ENCODE measurements at places on chromosomes 12 and 14.

DNA sequence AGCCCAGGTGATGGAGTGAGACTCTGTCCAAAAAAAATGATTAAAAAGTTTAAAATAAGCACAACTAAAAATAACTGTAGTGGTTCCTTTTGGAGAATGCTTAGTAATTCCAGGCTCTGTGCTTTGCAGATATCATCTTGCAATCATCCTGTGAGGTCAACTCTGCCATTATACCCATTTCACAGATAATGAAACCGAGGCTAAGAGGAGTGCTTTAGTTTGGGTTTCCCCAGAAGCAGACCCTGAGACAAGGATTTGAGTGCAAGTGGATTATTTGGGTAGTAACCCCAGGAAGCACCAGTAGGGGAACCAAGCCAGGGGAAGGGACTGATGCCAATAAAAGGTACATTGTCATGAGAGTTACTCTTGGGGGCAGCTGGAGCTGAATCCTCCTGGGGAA is 44.7 kb downstream of the RIN3 start:
- DNase-seq, result no peak

DNA sequence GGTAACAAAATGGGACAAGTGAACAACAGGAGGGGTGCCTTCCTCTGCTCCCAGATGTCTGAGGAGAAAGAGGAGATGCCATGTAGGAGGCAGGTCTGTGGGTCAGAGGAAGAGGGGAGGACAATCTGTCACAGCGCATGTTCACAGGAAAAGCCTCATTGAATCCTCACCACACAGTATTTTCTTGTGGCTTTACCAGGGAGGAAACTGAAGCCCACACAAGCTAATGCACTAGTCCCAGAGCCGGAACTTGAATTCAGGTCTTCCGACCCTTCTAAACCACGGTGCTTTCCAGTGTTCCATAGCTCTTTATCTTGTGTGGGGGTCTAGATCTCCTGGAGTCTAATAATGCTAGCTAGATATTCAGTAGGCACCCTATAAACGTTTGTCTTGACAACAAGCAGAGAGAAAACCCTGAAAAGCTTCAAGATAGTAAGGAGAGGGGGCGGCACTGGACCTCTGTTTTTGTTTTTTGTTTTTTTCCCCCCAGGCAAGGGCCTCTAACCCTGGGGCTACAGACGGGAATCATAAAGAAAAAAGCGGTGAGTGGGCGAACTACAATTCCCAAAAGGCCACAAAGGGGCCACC is 371 bp upstream of the SHMT2 start:
- no peak for DNase-seq

- no peak for DNase-seq
These were observed 72.9 kb upstream of the ELK3 start for GRCh38 chr12:96121271-96121711.

- DNase-seq, result no peak
These were observed 36.1 kb upstream of the CRY1 start for GRCh38 chr12:107129315-107129930.

- DNase-seq, result no peak
These were observed 5.0 kb upstream of the MMP19 start for GRCh38 chr12:55847603-55848291.

DNA sequence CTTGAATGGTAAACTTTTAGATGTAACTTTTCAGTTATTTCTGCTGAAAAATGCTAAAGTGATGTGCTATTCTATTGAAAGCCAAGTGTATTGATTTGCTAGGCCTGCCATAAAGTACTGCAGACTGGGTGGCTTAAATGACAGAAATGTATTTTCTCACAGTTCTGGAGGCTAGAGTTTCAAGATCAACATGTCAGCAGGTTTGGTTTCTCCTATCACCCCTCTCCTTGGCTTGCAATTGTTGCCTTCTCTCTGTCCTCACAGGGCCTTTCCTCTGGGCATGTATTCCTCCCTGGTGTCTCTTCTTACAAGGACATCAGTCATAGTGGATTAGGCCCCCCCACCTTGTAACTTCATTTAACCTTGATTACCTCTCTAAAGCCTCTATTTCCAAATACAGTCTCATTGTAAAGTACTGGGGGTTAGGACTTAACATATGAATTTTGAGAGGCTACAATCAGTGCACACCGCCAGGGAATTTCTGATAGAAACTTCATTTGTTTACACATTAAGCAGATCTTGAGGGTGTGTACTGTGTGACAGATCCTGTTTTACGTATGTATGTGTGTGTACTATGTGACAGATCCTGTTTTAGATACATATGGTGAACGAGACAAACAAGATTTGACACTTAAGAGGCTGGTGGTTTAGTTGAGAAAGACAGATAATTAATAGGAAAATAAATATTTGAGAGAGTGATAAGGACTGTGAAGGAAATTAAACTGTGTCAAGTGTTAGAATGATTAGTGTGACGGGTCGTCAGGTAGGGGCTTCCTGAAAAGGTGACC is 49.5 kb downstream of the ADIPOR2 start:
- DNase-seq, result no peak

DNA sequence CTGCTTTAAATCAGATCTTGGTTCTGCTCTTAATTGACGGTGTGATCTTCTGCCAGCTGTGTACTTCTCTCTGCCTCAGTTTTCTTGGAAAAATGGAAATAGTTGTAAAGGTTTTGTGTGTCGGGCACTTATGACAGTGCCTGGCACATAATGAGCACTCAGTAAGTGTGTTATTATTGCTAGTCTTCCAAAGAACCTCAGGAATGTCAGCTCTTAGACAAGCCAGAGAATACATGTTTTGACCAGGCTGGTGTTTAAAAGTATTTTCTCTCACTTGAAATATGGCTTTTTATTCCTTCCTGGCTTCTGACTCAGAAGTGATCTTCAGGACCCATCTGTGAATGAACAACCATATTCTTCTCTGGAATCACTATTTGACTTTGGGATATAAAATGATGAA is 304.1 kb downstream of the SNAPC1 start:
- DNase-seq, result no peak

GRCh38 chr12:112198120-112198733 is 72.9 kb downstream of the TRAFD1 start:
- DNase-seq, result no peak

DNA sequence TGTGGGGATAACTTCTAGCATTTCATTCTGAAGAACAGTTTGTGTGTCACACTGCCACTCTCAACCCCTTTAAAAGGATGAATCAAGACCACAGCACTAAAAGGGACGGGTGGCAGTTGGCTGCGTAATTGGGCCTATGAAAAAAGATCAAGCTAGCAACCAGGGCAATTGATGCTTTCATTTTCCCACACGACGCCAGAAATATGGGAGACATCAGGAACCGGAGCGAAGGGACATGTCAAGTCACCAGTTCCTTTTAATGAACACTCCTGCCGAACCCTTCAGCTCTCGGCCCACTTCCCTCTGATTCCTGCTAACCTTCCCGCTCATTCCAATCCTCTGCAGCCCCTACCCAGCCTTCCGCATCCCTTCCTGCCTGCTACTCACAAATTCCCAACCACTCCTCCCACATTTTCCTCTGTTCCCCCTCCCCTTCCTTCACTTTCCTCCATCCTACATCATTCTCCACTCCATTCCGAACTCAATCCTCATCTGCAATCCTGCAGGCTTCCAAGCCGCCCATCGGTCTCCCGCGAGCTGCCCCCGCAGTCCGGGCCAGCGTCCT is 753 bp downstream of the CSRNP2 start:
- DNase-seq, result peak; percentile 23

- DNase-seq, result no peak
These were observed 55.2 kb downstream of the PRICKLE1 start for GRCh38 chr12:42534184-42534838.

- no peak for DNase-seq
These were observed 838.6 kb downstream of the RPS29 start for GRCh38 chr14:48747561-48748089.

- DNase-seq, result no peak
These were observed 3.9 kb upstream of the GSC start for GRCh38 chr14:94773655-94774343.

DNA sequence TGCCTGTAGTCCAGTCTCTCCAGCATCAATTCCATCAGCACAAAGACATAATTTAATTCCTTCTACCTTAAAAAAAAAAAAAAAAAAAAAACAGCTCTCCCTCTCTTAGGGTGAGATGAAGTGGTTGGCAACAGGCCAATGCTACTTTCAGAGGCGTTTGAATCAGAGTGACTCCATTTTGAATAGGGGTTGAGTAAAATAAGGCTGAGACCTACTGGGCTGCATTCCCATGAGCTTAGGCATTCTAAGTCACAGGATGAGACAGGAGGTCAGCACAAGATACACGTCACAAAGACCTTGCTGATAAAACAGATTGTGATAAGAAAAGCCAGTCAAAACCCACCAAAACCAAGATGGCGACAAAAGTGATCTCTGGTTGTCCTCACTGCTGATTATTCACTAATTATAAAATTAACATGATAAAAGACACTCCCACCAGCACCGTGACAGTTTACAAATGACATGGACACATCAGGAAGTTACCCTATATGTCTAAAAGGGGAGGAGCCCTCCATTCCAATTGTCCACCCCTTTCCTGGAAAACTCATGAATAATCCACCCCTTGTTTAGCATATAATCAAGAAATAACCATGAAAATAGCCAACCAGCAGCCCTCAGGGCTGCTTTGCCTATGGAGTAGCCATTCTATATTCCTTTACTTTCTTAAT is 6.9 kb upstream of the TCL1B start:
- DNase-seq, result no peak

DNA sequence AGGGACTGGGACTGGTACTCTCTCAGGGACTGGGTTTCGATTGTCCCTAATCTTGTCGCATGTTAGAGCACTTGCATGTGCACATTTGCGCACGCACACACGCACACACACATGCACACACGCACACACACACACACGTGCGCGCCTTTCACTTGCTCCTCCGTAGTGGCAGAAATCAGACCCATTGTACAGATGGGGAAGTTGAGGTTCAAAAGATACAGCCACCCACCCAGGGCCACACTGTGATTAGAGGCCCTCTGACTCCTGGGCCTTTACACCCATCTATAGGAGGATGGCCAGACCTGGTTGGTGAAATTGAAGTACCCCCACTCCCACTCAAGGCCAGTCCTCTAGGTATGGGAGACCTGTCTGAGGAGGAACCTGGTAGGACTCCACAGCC is 167.8 kb upstream of the LHX5 start:
- no peak for DNase-seq

DNA sequence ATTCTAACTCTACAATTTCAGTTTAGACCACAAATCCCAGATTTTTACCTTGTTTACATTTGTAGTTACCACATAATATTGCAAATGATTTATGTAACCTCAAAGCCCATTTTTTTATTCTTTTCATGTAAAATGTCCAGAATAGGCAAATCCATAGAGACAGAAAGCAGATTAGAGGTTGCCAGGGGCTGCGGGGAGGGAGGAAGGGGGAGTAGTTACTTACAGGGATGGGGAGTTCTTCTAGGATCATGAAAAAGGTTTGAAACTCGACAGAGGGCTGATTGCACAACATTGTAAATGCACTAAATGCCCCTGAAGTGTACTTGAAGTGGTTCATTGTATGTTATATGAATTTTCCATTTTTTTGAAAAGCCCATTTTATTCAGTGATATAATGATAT is 66.5 kb downstream of the PPP2R5C start:
- no peak for DNase-seq

- no peak for DNase-seq
These were observed 175.1 kb downstream of the TMEM132C start for GRCh38 chr12:128442096-128442495.

DNA sequence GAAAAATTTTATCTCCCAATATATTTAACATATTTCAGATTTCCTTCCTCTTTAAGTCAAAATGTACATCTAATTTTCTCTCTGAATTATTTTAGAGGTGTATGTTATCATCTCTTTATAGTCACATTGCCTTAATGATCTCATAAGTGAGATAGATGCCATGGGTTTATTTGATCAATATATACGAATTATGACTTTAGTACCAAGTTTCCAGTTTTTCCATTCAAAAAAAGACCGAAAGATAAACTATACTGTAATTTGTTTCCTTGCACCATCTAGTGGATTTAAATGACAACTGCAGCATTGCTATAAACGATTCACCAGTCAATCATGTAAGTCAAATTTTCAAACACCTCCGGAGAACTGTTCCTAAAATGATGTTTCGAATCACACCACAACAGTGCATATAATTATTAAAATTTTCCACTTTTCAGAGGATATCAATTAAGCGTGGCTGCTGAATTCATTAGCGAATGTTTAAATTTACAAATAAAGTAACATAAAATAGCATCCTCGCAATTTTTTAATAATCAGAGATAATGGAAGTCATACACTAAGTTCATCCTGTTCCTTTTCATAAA is 419 bp upstream of the ATXN7L3B start:
- DNase-seq, result no peak

- DNase-seq, result peak; percentile 1
These were observed 28.7 kb upstream of the PLD4 start for GRCh38 chr14:104895786-104896661.

DNA sequence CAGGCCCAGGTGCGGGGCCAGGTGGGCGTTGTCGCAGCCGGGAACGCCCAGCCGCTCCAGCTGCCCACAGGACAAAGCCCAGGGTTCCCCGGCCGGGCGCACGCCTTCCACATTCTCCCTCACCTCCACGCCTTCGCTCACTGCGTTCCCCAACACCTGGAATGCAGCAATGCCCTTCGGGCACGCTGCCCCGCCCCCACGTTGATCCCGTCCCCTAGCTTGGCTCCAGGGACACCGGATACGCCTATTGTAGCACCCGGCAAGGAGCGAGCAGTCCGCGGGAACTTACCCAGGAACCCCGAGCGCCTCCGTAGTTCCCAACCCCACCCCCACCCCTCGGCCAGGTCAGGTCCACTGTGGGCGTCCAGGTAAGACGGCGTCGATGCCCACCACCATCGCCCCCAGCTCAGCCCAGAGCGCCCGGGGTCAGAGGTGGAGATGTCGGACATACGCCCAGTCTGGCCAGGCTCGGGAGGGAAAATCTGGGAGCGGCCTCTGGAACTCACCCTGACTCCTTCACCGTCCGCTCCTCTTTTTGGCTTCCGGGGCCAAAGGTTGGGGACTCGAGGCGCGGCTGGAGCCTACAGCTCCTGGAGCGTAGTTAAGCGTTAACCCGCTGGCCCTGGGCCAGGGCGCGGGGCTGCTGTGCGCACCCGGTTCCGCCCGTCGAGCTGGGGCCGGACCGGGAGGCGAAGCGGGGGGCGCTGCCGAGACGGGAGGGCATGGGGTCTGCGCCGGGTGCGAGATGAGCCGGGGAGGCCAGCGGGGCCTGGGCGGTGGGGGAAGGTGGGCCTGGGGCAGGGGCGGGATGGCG is 594 bp upstream of the CEP170B start:
- DNase-seq, result no peak

- DNase-seq, result no peak
These were observed 28.2 kb upstream of the MMP17 start for GRCh38 chr12:131799828-131800593.

- DNase-seq, result no peak
These were observed 138.9 kb upstream of the DHRS4 start for GRCh38 chr14:23814527-23815256.

GRCh38 chr14:51806026-51807023 is 54.1 kb upstream of the GNG2 start:
- DNase-seq, result no peak

GRCh38 chr14:105891631-105892452 is 365.5 kb downstream of the TMEM121 start:
- DNase-seq, result no peak

GRCh38 chr12:78963439-78964227 is 99.1 kb downstream of the SYT1 start:
- DNase-seq, result no peak

Measured in activated naive CD4-positive, alpha-beta T cell treated with anti-CD3 and anti-CD28 coated beads, Interleukin-2, amount 50 U/mL, for 72 hours (primary cell).